ENCODE measurements at places on chromosomes 7 and 10. TPM values are rescaled to one million over a fixed set of nuclear protein-coding genes. Genes with fewer than 3 reads are reported as not detected.

DNA sequence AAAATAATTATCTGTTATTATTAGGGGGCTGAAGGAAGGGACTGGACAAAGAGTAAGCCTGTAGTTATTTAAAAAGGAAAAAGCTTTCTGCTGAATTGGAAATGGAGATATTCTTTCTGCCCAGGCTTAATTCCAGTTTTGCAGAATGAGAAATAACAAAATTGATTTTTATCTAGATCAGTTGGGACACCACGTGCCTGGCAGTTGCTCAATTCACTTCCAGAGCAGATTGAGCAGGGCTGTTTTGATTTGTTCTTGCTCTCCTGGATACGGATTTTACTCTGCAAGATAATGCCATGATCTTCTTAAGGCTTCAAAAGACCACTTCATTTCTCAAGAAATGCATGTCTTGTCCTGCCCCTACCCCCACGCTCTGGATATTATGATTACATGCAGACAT is 524.3 kb downstream of the TCERG1L start:
- no peak for DNase-seq

DNA sequence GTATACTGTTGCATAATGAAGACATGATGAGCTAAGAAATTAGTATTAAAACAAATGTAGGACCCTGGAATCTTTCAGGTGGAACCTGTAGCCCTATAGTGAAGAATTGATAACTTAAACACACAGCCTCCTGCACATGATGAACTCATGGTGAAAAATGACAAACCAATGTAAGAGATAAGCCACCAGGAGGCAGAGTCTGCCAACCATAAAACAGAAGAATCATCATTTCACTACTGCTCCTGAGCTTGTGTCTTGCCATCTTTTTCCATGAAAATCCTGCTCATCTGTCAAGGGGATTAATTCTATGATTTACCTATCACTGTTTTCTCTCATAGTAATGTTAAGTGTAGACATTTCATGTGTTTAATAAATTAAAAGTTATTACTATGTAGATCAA is 363.9 kb downstream of the MALRD1 start:
- DNase-seq: peak; percentile 43

DNA sequence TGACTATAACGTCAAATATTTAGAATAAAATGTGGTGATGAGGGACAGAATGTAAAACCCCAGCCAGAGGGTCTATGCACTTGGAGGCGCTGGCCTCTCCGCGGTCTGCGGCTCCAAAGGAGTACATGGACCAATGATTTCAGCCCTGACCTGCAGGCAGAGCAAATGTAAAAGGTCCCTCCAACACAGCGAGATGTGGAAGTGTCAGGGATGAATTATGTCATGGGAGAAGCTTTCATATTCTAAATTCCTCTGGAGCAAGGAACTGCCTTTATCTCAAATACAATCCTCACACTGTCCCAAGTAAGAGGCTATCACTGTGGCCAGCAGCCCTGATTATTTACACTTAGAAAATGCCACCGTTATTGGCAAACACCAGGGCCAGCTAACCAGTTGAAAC is 139.4 kb downstream of the GFRA1 start:
- no peak for DNase-seq

DNA sequence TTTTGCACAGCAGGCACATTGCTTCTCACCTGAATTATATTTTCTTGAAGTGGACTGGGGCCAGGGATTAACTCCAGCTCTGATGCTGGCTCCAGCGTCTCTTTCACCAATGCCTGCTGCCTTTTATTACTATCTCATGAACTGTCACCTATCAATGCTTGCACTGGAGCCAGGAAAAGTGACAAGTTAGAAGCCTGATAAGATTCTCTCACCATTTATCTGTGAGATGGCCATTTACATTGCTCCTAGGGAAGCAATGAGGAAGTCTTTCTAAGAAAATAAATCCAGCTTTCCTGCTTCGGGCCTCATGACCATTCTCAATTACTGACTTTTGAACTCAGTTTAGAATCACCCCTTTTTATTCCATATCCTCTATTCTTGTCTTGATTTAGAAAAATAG is 48.5 kb upstream of the LRRTM3 start:
- DNase-seq: no peak

DNA sequence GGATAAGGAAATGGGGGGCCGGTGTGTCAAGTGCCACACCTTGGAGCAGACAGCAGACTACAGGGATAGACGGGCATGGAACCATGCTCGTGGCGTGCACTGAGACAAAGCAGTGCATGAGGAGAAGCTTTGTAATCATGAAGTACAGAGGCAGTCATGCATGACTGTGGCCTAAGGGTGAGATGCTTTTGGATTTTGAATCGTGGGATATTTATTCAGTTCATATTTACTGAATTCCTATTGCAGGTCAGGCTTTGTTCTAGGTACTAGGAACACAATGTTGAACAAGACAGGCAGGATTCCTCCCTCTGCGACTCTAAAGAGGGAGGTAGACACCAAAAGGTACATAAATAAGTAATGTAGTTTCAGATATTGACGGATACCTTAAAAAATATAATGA is 597.6 kb downstream of the PARD3 start:
- no peak for DNase-seq

GRCh38 chr7:35581605-35582210 is 113.2 kb downstream of the HERPUD2 start:
- DNase-seq: no peak

DNA sequence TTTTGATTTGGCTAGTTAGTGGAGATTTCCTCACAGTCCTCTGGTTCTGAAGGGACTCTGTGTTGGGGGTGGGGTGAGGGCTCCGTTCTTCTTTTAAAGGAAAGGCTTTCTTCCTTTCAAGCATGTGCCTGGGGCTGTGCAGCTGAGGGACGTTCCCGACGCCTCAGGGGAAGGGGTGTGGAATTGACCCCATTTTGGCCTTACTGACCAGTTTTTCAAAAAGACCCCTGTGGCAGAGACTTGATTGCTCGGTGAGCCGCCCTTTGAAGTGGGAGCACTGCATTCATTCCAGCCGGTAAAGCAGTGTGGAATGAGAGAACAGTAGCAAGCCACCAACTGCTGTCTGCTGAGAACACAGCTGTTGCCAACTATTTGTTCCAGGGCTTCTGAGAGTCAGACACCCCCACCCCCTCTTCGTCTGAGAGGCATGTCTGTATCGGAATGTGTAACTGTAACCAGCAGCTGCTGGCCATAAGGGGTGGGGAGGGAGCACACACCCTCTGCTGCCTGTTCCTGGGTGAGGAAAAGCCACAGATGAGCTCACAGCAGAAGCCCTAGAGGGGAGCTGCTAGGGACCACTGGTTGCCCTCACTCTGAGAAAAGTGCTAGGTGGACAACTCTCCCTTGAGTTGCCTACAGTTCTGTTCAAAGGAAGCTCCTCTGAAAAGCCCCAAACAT is 33.2 kb downstream of the WBP1L start:
- peak; percentile 98 for DNase-seq

The AMPH gene
- total RNA-seq: 0.32 TPM

Data from cardiac muscle cell (in vitro differentiated cells and primary cell).